HCT116 (cell line): ENCODE measurements at places on chromosomes 16 and 17. TPM values are rescaled to one million over a fixed set of nuclear protein-coding genes. Genes with fewer than 3 reads are reported as not detected.

Gene KRTAP3-2
- not detected for total RNA-seq

Gene C16orf96
- 0.10 TPM for total RNA-seq

Gene STUB1
- 111 TPM for total RNA-seq

DNA sequence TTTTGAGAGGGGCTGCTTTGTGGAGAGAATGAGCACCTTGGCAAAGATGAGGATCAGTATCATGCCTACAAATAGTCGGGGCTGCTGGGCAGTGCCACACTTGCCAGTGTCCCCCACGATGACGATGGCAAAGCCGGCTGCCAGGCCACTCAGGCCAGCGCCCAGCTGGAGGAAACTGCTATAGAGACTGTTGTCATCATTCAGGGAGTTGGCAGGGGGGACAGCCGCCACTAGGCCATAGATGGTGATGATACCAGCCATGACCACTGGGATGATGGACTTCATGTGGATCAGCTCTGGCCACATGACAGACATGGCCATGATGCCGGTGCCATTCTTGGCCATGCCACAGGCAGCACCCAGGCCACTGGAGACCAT is 23.8 kb downstream of the MINK1 start:
- peaks cover 17% of the 10 kb centered on the region for H3K4me1 ChIP-seq
- no peaks in the 10 kb centered on the region for H3K27me3 ChIP-seq
- no peak overlapping the region for H3K27ac ChIP-seq
- DNase-seq = no peak

- H3K36me3 ChIP-seq = no peaks in the 10 kb centered on the region
- no peaks in the 10 kb centered on the region for H3K27me3 ChIP-seq
- H3K4me1 ChIP-seq = peaks cover 8% of the 10 kb centered on the region
- DNase-seq = no peak
- H3K27ac ChIP-seq = no peak overlapping the region
- no peak overlapping the region for H3K4me3 ChIP-seq
Observed at GRCh38 chr16:10599626-10600025, 19.2 kb upstream of the EMP2 start.

DNA sequence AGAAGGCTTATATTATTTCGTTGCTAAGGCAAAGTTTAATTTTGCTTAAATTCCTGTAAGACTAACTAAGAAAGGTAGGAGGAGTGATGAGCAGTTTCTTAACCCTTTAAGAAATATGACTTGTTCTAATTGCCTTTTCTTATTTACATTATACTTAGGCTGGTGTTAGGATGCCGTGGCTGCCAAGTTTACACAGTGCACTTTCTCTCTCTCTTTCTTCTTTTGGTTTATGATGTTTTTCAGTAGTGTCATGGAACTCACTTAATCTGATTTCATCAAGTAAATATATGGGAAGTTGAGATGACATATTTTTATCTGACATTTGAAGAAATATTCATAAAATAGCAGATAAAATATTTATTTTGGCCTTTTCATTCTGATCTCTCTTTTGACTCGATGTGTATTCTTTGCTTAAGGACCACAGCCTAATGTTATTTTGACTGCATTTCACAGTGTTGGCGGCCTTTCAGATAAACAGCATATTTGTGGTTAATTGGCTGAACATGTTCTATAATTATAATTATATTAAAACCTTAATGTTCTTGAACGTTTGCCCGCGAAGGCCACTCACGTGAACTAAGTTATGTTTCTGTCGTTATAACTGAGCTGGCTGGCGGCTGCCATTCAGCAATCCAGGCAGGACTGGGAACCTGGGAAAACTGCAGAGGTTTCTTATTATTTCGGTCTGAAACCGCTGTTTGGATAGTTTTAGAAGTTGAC is 191.6 kb downstream of the WWOX start:
- DNase-seq = no peak
- H3K27me3 ChIP-seq = no peaks in the 10 kb centered on the region
- no peak overlapping the region for H3K27ac ChIP-seq
- H3K4me3 ChIP-seq = no peak overlapping the region

GRCh38 chr16:81830845-81831540 is 51.9 kb downstream of the PLCG2 start:
- no peaks in the 10 kb centered on the region for H3K36me3 ChIP-seq
- no peak for DNase-seq
- H3K27ac ChIP-seq = no peak overlapping the region
- H3K4me1 ChIP-seq = peaks cover 37% of the 10 kb centered on the region

- H3K36me3 ChIP-seq = no peaks in the 10 kb centered on the region
- peaks cover 29% of the 10 kb centered on the region for H3K4me1 ChIP-seq
- peak overlapping the region; percentile 87 for H3K4me3 ChIP-seq
- DNase-seq = no peak
- H3K27me3 ChIP-seq = no peaks in the 10 kb centered on the region
Observed at GRCh38 chr17:42386777-42387657, 1.2 kb downstream of the STAT3 start.
